EL (cell line): ENCODE measurements at places on chromosomes 5 and 9.

DNA sequence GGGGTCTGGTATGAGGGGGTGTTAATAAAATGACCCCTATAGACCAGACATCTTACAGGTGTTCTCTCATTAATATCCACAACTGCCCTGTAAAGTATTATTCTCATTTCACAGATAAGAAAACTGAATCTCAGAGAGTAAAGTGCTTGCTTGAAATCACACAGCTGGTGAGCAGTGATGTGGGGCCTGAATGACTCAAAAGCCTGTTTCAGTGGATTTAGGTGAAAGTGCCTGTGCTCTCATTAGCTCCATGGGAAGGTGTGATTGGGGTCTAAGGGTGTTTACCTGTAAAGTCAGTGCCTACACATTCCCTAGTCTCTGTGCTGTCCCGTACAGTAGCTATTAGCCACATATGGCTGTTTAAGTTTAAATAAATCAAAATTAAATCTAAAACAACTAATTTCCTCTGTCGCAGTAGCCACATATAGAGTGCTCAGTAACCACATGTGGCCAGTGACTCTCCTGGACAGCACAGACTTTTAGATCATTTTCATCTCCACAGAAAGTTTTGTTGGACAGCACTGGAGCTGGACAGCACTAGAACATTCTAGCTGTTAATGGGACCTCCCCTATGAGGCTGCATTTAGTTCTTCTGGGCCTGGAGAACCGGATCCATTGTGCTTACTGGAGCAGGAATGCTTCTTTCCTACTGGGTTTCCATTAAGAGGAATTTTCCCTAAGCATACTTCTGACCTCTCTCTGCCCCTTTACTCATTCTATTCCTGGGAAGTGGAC lies 52.5 kb upstream of the SEMA6A start:
- DNase-seq, result no peak

GRCh38 chr5:160473681-160474080 lies 52.0 kb downstream of the PTTG1 start:
- DNase-seq, result no peak

GRCh38 chr9:107780960-107781359 lies 291.4 kb upstream of the KLF4 start:
- no peak for DNase-seq

DNA sequence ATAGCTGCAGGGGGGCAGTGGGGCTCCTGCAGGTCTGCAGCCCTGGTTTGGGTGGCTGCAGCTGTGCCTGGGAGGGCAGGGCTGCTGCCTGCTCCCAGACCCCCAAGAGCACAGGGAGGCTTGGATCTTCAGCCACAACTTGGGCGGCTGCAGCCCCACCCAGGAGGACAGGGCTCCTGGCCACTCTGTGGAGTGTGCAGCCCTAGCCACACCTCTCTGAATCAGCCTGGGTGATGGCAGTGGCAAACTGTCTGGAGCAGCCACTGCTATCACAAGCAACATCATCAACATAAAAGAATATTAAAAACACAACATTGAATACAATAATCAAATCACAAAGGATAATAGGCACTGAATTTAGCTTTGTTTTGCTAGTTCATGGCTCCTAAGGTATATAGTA lies 164.9 kb upstream of the SLC27A6 start:
- no peak for DNase-seq

GRCh38 chr9:74570879-74571512 lies 73.9 kb downstream of the RORB start:
- DNase-seq, result peak; percentile 17

- DNase-seq, result no peak
These were observed 45.2 kb downstream of the UBE2QL1 start for GRCh38 chr5:6493681-6494454.

- DNase-seq, result no peak
These were observed 400.5 kb downstream of the SPOCK1 start for GRCh38 chr5:137098663-137099062.
